ENCODE measurements at places on chromosomes 12 and 14.
A peak's percentile ranks its signal among the peaks of the same experiment; 100 is the strongest.

DNA sequence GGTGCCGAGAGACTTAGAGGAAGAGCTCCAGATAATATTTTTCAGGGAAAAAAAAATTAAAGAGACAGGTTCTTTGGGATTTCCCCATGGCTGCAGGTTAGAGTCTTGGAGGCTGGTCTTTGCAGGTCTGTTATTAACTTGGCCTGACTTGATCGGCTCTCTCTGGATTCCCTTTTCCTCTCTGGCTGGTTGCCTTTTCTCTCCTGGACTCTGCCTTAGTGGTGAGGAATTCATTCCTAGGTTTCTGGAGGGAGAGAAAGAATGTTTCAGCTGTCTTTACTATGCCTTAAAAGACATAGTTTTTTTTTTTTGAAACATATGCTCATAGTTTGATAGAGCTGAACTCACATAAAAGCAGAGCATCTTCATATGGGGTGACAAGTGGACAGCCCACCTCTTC lies 336.3 kb downstream of the BMP4 start:
- no peak for DNase-seq

DNA sequence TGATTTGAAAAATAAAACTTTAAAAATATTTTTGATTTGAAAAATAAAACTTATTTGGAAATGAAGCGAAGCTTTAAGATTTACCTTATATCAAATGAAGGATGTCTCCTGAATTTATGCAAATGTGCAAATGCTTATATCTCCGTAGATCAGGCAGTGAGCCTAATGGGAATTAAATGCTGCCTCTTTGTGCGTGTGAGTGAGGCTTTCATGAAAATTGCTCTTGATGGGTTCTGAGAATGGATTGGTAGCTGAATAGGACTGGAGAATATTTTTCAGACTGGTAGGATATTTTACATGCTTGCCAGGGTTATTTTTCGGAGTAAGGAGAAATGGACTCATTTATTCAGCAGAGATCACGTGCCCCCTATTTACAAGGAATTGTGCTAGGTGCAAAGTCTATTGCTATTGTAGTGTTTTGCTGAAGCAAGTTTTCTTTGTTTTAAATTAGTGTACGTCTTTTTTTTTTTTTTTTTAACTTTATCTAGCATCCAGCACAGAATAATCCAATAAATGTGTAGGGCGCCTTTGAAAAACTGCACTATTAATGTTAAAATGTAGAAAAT lies 2.4 kb downstream of the VRK1 start:
- DNase-seq = no peak

GRCh38 chr12:132514216-132514820 lies 24.4 kb downstream of the FBRSL1 start:
- no peak for DNase-seq

DNA sequence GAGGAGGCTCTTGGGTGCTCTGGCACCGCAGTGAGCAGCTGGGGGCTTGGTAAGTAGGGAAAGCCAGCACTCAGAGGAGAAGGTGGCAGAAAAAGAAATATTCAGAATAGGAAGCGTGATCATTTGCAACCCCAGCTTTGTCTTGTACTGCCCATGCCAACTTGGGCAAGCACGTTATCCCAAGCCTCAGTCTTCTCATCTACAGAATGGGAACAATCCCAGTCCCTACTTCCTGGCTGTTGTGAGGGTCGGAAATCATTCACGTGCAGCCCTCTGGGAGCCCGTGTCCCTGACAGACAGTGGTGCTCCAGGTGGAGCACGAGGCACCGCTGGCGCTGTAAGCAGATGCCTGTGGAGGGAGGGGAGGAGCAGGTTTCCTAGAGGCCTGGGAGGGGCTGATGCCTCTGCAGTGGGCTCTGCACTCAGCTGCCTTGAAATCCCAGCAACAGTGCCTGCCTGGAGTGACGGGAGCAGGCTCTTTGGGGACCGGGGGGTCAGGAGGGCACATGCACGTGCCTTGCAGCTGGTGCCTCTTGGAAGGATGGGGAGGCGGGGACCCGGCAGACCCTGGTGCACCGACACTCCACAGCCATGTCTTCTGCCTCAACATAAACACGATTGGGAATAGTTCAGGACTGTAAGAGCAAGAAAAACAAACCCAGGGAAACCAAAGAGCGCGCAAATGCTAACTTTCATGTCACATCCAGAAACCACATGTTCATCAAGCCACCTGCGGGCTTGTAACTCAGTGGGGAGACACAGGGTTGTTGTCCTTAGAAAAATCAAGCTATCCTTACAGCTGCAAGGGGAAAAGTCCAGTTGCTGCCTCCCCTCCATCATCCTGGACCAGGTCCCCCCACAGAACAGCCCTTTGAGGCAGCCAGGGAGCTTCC lies 86.5 kb upstream of the DIO3 start:
- DNase-seq = no peak

- DNase-seq = no peak
These were observed 34.9 kb upstream of the WDR89 start for GRCh38 chr14:63676615-63677014.

DNA sequence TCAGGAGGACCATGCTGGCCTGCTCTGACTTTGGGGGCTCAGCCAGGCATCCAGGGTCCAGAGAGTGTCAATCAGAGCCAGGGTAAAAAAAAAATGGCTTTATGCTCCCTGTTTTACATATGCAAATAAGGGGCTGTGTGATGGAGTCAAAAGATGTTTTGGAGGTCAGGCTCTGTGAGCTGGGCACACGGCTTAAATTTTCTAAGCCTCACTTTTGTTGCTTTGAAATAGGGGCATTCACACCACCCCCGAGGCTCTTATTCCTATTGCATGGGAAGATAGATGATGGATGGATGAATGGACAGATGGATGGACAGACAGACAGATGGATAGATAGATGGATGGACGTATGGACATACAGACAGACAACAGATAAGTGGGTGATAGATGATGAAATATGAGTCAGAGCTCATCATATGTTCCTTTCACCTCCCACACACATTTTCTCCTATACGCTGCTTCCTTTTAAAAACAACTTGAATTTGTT lies 42.7 kb downstream of the RIN3 start:
- no peak for DNase-seq

DNA sequence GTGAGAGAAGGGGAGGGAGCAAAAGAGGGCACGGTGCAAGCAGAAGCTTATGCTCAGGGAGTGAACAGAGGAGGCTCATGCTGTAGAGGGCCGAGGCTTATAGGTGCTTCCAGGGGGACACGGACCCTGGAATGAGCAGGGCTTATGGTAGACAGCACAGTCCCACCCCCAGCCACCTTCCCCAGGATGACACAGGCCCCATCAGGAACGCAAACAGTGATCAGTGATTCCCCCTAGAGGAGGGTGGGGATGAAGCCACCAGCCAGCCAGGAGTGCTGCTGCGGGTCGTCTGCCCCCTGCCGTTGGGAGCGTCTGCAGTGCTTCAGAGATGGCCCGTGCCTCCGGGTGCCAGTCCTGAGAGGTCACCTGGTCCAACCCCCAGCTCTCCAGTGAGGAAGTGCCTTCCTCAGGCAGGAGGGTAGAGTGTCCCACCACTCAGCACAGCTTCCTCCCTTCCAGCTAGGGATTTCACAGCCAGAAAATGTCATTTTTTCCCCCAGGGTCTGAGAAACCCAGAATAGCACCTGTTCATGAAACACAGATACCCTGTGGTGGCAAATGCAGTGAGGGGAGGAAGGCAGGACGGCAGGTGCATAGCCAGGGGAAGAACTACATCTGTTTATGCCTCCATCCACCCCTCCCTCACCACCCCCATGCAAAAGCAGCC lies 60.7 kb downstream of the SLC6A12 start:
- DNase-seq = peak; percentile 26

DNA sequence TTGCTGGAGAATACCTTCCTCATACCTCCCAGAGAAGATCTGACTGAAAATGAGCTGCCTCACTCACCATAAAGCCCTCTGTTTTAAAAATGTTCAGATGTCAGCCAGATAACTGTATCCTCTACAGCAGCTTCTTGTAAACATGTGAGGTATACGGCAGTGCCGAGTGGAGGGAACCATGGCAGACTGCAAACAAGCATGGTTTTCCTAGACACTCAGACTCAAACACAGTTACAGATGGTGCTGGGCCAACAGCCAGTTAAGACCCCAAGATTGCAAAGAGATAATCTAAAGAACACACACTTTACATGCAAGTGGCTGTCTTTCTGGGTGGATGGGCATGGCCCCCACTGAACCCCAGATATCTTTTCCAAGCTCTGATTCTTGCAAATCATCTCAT lies 16.6 kb upstream of the CCDC177 start:
- no peak for DNase-seq

- no peak for DNase-seq
These were observed 24.2 kb upstream of the REP15 start for GRCh38 chr12:27672051-27672450.

- DNase-seq = peak; percentile 11
These were observed 1.0 kb downstream of the ATXN7L3B start for GRCh38 chr12:74538491-74539258.

DNA sequence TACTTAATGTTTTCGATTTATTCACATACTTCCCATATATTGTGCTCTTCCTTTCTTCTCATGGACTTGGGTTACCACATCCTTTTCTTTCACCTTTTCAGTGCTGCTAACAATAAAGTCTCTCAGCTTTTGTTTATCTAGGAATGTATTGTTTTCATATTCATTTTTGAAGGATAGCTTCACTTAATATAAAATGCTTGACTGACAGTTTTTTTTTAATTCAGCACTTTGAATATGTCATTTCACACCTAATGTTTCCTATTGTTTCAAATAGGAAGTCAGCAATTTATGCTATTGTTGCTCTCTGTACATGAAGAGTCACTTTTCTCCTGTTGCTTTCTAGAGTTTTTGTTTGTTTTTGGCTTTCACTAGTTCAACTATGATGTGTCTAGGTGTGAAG lies 738.3 kb upstream of the STXBP6 start:
- DNase-seq = no peak

GRCh38 chr12:80314741-80315140 lies 129.3 kb upstream of the PTPRQ start:
- no peak for DNase-seq
